Mesangial cell (primary cell): ENCODE measurements at places on chromosomes 12 and 14. TPM values are rescaled to one million over a fixed set of nuclear protein-coding genes. Genes with fewer than 3 reads are reported as not detected.

DIO3 gene
- total RNA-seq, result not detected in 2 replicates

SLC39A2 gene
- total RNA-seq, result not detected in 2 replicates

NUP37 gene
- 22.1 and 43.7 TPM in 2 replicates for total RNA-seq

SLCO1A2 gene
- total RNA-seq, result not detected in 2 replicates

TMX1 gene
- 13.6 and 27.4 TPM in 2 replicates for total RNA-seq

WIF1 gene
- not detected in 2 replicates for total RNA-seq

DCAF4 gene
- 13.7 and 20.3 TPM in 2 replicates for total RNA-seq

KRT74 gene
- total RNA-seq, result not detected in 2 replicates

KRT85 gene
- total RNA-seq, result not detected in 2 replicates
